ENCODE measurements at places on chromosomes 6 and 20.

DNA sequence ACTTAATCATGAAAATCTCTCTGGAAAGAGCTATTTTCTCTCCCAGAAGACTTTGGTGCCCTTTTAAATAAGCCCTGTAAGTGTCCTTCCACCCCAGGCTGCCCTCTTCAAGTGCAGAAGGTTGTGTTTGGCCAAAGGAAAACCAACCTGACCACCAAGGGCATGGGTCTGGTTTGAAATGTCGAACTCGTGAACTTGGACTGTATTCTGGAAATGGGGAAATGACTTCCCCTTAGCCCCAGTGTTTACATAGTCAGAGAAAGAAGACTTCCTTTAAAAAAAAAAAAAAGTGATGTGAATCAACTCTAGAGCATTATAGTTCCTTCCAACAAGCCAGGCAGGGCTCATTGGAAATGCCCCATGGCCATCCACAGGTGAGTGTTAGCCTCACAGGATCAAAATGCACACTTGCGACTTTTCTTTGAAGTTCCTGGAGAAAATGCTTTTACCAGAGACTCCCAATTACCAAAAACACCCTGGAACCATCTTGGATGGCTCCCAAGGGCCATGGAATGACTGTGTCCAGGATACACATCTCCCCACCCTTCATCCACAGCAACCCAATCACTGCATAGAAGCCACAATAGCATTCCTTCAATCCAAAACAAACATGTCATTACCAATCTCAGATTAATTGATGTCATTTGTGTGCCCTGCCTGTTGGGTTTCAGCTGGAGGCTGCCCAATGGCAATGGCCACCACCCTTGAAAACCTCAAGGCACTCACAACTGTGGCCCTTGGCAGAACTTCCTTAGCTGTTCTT lies 133.8 kb downstream of the CLIC5 start:
- no peak for DNase-seq

DNA sequence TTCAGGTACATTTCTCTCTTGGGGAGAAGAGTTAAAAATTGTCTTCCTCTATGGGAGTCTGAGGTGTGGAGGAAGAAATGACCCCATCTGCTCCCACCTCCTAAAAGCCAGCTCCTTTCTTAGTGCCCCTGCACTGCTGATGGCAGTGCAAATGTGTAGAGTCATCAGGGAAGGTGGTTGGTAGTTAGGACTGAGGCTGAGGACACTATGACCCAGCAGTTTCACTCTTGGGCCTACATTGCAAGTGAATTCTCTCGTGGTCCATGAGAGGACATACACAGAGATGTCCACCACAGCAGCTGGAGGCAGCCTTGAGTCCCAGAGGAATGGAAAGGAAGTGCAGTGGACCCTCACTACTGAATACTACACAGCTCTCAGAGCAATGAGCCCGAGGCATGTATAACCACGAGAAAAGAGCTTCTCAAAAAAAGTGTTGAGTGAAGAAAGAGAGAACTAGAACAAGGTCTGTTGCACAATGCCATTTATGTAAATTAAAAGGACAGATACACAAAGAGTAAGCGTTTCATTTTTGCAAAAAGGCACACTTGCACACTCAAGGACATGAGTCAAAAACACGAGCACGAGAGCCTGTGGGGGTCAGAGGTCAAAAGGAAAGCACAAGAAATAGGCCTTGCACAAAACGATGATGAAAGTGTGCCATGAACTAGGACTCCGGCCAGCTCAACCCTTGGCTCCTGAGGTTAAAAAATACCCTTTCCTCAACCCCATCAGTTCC lies 308.2 kb upstream of the PRND start:
- no peak for DNase-seq

GRCh38 chr6:13338038-13338437 lies 9.7 kb upstream of the TBC1D7 start:
- no peak for DNase-seq

GRCh38 chr6:155273431-155273830 lies 9.6 kb downstream of the CLDN20 start:
- DNase-seq: peak; percentile 34

- DNase-seq: no peak
These were observed 7.2 kb downstream of the PRDM13 start for GRCh38 chr6:99613705-99614429.

GRCh38 chr20:12947691-12948090 lies 61.1 kb upstream of the SPTLC3 start:
- no peak for DNase-seq

DNA sequence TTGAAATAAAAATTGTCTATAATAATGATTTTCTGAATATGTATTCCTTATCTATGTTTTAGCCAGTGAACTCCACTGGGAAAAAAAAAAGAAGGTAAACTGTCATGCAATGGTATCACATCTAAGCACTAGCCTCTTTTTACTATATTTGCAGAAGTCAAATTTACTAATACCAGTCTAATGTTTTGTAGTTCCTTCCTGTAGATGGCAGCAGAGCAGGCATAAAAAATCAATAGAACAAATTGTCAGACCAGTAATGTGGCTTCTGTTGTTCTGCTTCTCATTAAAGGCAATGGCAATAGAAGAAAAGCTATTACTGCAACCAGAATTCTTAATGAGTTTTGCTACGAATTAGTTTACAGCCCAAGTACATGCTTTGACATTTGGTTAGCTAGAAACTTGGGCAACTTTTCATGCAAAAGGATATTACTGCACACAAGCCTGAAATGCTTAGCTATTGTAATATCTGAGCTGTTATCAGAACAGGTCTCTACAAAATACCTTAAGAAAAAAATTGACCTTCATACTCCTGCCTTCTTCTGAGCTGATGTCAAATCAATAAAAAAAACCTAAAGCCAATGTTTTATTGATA lies 476.9 kb downstream of the KHDRBS2 start:
- peak; percentile 65 for DNase-seq

GRCh38 chr6:13990796-13991195 lies 66.0 kb downstream of the RNF182 start:
- DNase-seq: no peak

DNA sequence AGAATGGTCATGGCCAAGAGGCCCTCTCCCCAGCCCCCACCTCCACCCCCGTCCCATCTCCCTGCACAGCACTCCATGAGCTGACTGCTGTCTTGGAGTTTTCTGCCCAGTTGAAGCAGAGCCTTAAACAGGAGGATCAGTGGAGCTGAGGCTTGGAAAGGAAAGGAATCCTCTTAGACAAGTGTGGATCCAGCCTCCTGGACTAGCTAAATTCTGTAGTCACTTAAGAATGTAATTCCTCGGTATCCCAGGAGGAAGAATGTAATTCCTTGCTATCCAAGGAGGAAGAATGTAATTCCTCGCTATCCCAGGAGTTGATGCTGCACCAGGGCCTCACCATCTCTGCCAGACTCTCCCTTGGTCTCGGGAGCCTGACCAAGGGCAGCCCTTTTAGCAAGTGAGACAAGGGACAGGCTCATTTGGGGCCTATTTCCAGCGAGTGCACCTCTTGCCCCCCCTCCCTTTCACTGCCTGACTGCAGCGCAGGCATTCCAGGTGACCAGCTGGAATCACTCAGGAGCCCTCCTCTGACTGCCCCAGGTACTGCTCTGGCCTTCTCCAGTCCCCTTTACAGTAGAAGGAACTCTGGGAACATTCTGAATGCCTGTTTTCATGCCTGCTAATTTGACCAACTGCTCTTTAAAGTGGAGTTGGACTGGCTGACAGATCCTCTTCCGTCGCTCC lies 76.2 kb downstream of the TCP11 start:
- DNase-seq: no peak

DNA sequence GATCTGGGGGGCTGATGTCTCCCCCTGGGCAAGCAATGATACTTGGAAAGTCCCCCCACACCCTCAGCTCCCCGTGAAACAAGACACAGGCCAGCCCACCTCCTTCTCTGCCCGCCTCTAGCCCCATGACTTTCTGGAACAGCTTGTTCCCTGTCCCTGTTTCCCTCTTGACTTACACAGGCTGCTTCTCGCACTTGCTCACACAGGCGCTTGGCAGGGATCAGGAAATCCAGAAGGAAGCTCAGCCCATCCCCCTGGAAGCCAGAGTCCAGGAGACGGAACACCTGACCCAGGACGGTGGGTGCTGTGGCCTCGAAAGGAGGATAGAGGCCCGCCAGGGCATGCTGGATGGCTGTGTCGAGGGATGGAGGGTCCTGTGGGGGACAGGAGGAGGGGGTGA lies 14.8 kb downstream of the KIAA1755 start:
- DNase-seq: no peak

Measured in brain (organoid and tissue), 16 donors.